H1 (cell line): ENCODE measurements at places on chromosomes 5 and 9. TPM values are rescaled to one million over a fixed set of nuclear protein-coding genes. Genes with fewer than 3 reads are reported as not detected.
A peak's percentile ranks its signal among the peaks of the same experiment; 100 is the strongest.

DNA sequence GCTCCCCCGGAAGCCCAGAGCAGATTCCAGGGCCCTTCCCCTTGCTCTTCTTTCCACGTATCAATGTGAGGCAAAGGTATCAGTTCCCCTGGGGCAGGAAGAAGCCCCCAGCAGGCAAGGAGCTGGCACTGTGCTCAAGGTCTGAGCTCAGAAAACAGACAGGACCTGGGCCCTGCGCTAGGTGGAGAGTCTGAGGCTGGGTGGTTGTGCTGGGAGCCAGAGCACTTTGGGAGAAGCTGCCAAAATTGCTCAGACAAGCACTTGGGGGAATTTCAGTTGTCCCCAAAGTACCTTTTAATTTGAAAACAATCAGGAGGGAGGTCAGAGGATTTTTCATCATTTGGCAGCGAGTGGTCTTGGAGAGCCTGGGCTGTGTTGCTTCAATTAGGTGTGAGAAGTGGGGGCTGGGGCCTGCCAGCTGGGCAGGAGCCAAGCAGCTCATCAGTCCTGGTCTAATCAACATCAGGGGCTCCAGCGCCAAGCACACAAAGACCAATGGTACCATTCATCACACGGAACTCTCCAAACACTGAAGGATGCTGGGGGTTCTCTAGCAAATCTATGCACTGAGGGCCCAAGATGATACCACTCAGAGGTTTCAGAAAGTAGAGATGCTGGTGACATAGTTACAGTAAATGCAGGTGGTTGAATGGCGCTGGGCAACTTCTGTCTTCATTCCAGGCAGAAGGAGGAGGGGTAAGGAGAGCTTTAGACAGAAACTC lies 176.5 kb downstream of the SNX18 start:
- no peak overlapping the region for H3K27ac ChIP-seq
- no peak overlapping the region for H3K4me3 ChIP-seq
- no peaks in the 10 kb centered on the region for H3K36me3 ChIP-seq
- no peaks in the 10 kb centered on the region for H3K4me1 ChIP-seq

DMRT3 gene
- not detected in 2 replicates for total RNA-seq

EDIL3 gene
- total RNA-seq, result 41.7 and 47.2 TPM in 2 replicates

DNA sequence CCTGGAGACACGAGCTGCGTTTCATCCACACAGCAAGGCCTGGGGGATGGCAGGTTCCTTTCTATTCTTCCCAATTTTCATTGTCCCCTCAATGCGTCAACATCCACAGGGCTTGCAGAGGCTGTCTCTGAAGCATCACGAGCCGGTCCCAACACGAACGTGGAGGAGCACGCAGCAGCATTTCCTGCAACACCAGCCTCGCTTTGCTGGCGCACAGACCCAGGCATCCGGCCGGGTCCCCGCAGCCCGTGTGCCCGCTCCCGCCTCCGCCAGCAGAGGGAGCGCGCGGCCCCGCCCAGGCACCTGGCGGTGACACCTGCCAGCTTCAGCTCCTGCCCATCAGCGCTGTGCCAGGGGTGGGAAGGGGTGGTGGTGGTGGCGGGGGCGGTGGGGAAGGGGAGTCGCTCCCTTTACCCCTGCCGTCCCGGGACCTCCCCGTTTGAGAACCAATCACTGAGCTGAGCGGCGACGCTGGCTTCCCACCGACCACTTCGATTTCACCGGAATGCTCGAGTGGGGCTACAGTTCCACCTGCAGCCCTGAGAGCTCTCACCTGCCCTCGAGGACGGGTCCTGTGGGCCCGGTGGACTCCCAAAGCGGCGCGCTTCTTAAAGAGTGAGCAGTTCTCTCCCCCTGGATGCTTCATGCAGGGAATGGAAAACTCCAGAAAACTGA lies 464.5 kb downstream of the ICE1 start:
- peaks cover 3% of the 10 kb centered on the region; the same call in 1 of the 2 replicates for H3K4me1 ChIP-seq
- H3K36me3 ChIP-seq, result no peaks in the 10 kb centered on the region
- peak; percentile 89 for DNase-seq
- peaks cover 5% of the 10 kb centered on the region; the same call in 1 of the 2 replicates for H3K27me3 ChIP-seq

- H3K27me3 ChIP-seq, result no peaks in the 10 kb centered on the region
- no peak overlapping the region for H3K27ac ChIP-seq
- no peak for DNase-seq
- H3K4me3 ChIP-seq, result peak overlapping the region; percentile 5; the same call in 1 of the 2 replicates
- H3K36me3 ChIP-seq, result no peaks in the 10 kb centered on the region
These were observed 246.3 kb downstream of the MAST4 start for GRCh38 chr5:66842540-66842939.

HMCN2 gene
- total RNA-seq, result 7.9 and 9.1 TPM in 2 replicates

GRCh38 chr5:109649318-109649717 lies 40.4 kb upstream of the MAN2A1 start:
- H3K27me3 ChIP-seq, result no peaks in the 10 kb centered on the region
- no peak overlapping the region for H3K4me3 ChIP-seq
- H3K27ac ChIP-seq, result no peak overlapping the region
- DNase-seq, result no peak

ACOT12 gene
- total RNA-seq, result 0.33 TPM in 1 of 2 replicates, not detected in the other

DNA sequence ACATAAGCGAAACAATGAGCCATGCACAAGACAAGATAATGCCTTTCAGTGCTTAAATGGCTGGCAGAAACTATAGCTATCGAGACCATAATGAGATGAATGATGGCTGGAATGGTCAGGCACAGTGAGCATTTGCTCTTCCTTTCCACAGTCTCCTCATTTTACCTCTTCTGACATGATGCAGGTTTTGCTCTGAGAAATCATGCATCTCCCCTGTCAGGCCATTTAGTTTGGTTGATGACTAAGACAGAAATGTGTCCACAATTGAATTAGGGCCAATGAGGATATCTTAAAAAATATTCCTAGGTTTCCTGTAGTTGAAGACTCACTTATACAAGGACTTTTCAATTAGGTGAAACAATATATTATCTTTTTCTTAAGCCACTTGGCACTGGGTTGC lies 475.1 kb downstream of the TMEM232 start:
- DNase-seq, result no peak
- H3K27ac ChIP-seq, result no peak overlapping the region
- H3K36me3 ChIP-seq, result no peaks in the 10 kb centered on the region
- no peak overlapping the region for H3K4me3 ChIP-seq
- no peaks in the 10 kb centered on the region for H3K27me3 ChIP-seq

- H3K4me3 ChIP-seq, result no peak overlapping the region
- DNase-seq, result no peak
- no peaks in the 10 kb centered on the region for H3K27me3 ChIP-seq
These were observed 35.3 kb downstream of the ERBIN start for GRCh38 chr5:65961633-65962032.

DNA sequence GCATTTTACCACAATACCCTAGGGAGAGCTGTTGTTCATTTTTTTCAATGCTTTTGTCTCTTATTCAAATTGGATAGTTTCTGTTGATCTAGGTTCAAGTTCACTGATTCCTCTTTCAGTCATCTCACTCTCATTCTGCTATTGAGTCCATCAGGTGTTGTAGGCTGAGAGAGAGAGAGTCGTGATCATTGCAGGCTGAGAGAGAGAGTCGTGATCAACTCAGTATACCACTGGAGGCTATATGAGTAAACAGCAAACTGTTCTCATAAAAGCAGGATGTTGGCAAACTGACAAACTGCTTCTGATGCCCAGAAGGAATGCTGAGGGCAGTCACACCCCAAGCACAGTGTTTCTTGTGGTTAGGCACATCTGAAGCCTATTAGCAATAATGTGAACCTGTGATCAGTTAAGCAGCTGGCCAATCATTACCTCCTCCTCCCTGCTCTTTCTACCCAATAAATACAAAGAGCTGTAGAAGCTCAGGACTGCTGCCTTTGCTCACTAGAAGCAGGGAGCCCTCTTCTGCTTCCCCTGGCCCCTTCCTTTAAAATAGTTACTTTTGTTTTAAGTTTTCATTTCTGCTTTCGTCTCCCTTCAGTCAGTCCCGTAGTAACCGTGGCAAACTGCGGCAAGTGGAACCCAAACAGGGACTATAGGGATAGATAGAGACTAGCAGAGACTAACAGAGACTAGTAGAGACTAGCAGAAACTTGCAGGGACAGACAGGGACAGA lies 476.1 kb upstream of the ACO1 start:
- no peak overlapping the region for H3K27ac ChIP-seq
- no peak overlapping the region for H3K4me3 ChIP-seq
- DNase-seq, result no peak
- no peaks in the 10 kb centered on the region for H3K36me3 ChIP-seq

DNA sequence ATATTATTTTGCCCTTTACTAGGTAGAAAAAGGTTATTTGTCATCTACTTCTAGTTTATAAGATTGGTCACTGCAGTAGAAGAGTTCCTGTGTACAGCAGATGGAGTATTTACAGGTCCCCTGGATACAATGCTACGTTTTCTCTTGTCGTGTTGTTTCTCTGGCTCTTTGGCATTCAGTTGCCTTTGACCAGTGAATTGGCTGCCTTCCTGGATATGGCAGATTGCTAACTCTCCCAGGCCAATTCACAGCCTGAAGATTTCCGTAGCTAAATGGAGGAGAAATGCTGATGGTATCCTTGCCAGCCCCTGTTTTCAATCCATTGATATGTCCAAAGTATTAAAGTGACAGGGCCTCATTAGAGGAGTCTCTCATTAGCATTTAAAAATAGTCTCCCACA lies 32.5 kb upstream of the GNAQ start:
- H3K27me3 ChIP-seq, result no peaks in the 10 kb centered on the region
- no peaks in the 10 kb centered on the region for H3K36me3 ChIP-seq
- H3K4me3 ChIP-seq, result no peak overlapping the region
- DNase-seq, result no peak

DNA sequence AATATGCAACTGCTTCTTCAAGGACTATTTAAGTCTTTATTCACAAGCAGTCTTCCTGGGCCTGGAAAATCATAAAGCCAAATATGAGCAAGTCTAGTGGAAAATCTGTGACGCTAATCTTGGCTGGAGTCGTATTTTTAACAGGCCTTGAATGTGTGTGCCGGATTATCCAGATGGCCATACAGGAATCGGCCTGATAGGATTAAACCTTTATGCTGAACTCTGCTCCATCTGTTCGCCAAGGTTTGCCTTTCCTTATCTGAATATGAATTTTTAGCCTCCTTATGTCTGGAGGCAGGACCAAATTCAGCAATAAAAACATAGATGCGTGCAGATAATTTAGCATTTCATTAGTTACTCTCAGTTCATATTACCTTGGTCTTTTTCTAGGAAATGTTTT lies 294.5 kb downstream of the EBF1 start:
- no peaks in the 10 kb centered on the region; the same call in 1 of the 2 replicates for H3K36me3 ChIP-seq
- no peaks in the 10 kb centered on the region for H3K4me1 ChIP-seq
- no peak overlapping the region for H3K27ac ChIP-seq
- DNase-seq, result no peak

GPX3 gene
- total RNA-seq, result 26.4 and 27.8 TPM in 2 replicates

DNA sequence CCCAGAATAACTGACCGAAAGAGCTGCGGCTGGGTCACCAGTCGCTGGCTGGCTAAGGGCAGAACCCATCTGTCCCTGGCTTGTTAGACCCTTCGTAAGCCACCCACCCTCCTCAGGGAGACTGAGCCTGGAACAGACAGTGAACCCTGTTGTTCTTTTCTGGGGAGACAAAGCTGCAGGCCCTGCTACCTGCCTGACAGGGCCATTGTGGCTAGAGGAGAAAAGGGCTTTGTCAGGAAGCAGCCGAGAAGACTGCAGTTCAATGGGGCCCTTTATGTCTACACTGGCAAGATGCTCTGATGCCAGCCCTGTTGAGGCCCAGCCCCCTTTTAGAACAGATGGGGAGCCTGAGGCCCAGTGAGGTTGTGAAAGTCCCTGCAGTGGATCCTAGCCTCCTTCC lies 3.7 kb upstream of the NIPAL4 start:
- no peak overlapping the region for H3K27ac ChIP-seq
- peaks cover 5% of the 10 kb centered on the region; the same call in 1 of the 2 replicates for H3K4me1 ChIP-seq
- DNase-seq, result peak; percentile 14
- peaks cover 21% of the 10 kb centered on the region for H3K27me3 ChIP-seq
- H3K4me3 ChIP-seq, result no peak overlapping the region

DNA sequence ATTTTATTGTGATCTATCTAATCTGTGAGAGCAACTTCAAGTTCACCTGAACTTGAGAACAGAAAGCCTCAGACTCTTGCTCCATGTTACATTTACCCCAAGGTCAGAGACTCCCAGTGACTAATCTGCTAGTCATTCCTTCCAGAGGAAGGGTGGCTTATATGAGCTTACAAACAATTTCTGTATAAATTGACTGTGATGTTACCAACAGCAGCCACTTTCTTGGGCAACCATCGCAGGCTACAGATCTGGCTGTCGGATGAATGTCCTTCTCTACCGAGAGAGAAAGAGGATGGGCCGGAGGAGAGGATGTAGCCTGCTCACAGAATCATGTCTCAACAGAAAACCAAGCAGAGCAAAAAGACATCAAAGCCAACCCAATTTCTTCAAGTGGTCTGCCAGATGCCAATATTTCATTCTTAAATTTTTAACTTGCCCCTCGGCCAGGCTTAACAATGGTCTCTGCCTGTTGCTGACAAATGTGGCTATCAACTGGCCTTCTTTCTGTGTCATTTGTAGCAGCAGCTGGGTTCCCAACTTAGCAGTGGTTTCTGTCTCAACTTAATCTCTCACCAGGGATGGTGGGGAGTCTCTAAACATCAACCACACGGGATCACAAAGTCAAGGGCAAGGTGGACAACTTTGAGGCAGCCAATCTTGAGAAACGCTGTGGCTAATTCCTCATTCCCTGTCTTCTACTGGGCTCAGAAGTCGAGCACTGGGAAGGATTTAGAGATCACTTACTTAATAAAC lies 81.3 kb downstream of the RAPGEF1 start:
- DNase-seq, result no peak
- no peaks in the 10 kb centered on the region for H3K36me3 ChIP-seq
- H3K4me1 ChIP-seq, result peaks cover 13% of the 10 kb centered on the region
- H3K4me3 ChIP-seq, result no peak overlapping the region
- no peaks in the 10 kb centered on the region for H3K27me3 ChIP-seq

TNFSF15 gene
- 0.11 and 0.17 TPM in 2 replicates for total RNA-seq

DNA sequence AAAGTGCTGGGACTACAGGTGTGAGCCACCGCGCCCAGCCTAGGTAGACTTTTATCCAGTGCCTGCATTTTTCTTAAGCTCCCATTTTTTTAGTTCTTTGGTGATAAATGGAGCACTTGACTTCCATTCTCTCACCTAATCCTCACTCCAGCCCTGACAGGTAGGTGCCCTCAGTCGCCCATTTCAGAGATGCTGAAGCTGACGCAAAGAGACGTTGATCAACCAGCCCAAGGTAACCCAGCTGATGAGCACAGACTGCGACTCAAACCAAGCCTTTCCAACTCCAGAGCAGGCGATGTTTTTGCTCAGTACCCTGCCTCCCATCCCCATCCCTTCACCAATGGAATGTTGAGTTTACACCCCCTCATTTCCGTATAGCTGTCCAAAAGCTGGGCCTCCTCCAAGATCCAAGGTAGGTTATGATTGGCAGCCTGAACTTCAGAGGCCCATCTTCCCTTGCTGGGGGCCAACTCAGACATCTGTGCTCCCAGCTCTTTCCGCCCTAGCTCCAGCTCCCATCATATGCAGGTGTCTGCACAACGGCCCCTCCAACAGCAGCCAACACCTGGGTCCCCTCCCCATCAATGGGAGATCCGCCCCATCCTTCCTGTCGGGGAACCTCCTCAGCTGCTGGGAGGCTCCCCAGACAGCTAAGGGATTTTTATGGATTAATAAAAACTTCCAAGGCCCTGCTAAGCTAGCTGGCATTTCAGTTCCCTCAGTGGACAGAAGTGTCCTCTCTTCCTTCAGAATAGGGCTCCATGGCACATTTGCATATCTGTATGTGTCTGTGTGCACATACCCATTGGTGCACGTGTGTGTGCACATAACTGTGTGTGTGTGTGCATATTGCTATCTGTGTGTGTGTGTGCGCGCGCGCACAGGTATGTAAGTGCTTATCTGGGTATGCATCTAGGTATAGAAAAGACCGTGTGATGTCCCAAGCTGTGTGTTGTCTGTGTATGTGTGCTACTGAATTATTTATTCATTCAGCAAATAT lies 39.3 kb upstream of the VDAC1 start:
- no peak overlapping the region for H3K4me3 ChIP-seq
- peaks cover 2% of the 10 kb centered on the region; the same call in 1 of the 2 replicates for H3K27me3 ChIP-seq
- DNase-seq, result no peak

STPG3 gene
- total RNA-seq, result not detected in 2 replicates
